Stimulated activated CD8-positive, alpha-beta memory T cell treated with anti-CD3 and anti-CD28 coated beads, Interleukin-7, amount 100 ng/mL, for 1 hour (primary cell): ENCODE measurements at places on chromosomes 5 and 9.

- DNase-seq, result no peak
Measured at GRCh38 chr9:122832194-122832593, 3.8 kb upstream of the PDCL start.

- no peak for DNase-seq
Measured at GRCh38 chr9:32414856-32415255, 30.4 kb downstream of the ACO1 start.

GRCh38 chr9:75930730-75931321 lies 40.4 kb downstream of the PCSK5 start:
- no peak for DNase-seq

GRCh38 chr5:73454379-73455036 lies 5.9 kb upstream of the FOXD1 start:
- no peak for DNase-seq

DNA sequence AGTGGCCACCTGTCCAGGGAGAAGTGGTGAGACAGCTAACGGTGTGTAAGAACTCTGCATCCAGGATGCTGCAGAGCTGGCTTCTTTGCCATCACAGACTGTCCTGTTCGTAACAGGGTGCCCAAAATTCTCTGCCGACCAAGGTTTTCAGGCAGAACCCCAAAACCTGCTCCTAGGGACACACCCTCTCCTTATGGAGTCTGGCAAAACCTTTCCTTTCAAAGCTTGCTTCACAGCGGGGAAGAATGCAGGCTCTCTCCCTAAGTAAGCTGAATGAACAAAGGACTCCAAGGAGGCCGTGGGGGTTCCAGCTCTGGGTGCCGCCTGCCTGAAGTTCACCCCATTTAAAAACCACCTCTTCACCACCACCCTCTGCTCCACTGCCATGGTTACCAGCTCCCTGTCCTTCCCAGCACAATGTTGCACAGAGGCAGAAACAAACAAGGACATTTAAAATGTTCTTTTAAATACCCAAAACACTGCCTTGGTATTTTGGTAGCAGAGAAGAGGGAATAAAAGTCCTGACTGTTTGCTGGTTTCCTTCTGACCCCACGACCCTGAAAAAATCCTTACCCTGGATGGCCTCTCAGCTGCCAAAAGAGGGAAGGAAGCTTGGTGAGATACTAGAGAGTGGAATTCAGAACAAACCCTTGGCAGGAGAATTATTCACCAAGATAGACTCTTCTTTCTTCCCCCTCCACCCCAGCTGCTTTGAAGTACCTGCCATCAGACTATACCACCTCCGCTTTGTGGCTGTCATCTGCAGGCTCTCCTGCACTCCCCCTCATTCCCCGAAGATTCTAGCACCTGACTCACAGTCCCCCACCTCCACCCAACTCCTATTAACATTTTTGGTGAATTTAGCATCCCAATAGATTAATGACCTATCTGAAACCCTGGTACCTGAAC lies 7.1 kb upstream of the KLF9 start:
- no peak for DNase-seq

- DNase-seq, result no peak
Measured at GRCh38 chr5:55993731-55994494, 850 bp downstream of the IL6ST start.

- no peak for DNase-seq
Measured at GRCh38 chr5:161030229-161030628, 178.2 kb upstream of the ATP10B start.

DNA sequence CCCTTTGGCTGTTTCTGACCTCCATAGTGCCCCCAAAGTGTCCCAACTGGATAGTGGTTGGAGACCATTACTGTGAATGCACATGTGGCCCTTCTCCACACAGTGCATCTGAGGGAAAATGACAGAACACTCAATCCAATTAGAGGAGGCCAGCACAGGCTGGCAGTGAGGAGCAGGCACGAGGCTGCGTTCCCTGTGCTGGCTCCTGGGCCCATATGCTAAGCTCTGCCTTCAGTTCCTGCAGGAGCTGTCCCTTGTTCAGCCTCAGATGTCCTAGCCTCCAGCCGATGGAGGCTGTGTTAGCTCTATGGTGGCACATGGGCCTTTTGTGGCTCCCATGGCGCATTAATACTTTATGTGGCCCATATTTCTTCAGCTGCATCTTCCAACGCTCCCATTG lies 35.8 kb downstream of the ALG2 start:
- no peak for DNase-seq

GRCh38 chr9:92980085-92980745 lies 32.9 kb downstream of the FGD3 start:
- no peak for DNase-seq

DNA sequence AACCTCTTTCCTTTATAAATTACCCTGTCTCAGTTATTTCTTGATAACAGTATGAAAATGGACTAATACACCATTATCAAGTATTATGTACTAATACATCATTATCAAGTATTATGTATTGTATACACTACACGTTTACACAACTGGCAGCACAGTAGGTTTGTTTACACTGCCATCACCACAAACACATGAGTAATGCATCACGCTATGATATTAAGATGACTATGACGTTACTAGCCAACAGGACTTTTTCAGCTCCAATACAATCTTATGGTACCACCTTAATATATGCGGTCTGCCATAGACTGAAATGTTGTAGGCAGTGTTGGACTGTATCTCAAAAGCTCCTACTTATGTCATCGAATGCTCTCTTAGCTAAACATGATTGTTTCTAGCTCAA lies 28.2 kb downstream of the PRELID2 start:
- DNase-seq, result no peak

GRCh38 chr5:78591972-78592700 lies 56.4 kb downstream of the LHFPL2 start:
- DNase-seq, result no peak

DNA sequence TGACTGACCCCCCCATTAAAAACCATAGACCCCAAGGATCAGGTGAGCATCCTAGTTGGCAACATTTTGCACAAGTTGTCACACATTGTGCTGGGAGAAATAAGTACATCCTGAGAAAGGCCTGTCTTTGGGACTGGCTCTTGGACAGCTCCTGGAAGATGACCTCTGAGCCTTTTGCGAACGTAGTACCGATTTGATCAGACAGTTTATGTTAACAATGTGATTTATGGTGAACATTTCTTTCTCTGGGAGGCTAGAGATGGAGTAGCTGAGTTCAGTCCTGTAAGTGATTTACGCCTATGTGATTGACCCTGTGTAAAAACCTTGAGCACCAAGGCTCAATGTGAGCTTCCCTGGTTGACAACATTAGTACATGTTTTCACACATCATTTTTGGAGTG lies 41.7 kb downstream of the LOX start:
- DNase-seq, result no peak

GRCh38 chr9:93862877-93863545 lies 92.1 kb downstream of the BARX1 start:
- DNase-seq, result no peak

DNA sequence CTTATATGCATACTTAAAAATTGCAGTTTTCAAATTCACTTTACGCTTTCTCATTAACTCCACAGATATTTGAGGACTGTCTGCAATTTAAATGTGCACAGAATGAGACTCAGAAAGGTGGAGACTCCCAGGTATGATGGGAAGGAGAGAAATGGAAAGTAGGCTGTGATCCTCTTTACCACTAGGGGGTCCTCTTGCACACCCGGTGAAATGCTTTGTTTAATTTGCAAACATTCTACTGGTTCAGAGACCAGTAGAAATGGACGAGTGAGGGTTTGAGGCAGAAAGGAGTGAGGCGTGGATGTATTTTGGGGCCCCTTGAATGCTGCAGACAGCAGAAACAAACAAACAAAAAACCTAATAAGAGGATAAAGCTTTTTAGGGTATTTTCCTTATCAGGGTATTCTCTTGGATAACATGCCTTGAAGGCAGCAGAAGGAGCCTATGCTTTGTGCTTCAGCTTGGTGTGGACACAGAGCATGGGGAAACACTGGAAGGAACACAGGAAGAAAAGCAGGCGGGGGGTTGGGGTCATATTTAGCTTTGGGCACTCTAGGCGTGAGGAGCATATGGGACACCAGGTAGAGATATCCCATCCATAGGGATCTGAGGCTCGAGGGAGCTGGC lies 410.1 kb downstream of the DMRT2 start:
- no peak for DNase-seq

- DNase-seq, result no peak
Measured at GRCh38 chr5:132132138-132132537, 58.5 kb downstream of the CSF2 start.

GRCh38 chr5:173099461-173099860 lies 43.3 kb downstream of the CREBRF start:
- DNase-seq, result no peak

DNA sequence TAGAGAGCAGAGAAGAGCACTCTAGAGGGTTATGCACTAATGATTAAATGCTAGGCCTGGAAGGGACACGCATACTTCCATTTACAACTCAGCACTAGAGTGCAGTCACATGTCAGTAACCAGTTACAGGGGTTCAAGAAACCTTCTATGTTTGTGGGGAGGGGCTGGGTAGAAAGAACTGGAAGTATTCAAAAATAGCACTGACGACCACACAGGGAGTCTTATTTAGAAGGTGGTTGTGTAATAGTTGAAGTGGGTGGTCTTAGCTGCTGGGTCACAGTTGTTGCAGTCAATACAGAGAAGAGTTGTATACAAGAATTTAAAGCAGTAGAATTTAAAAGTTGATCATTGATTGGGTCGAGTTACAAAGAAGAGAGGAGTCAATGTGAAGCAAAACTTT lies 15.4 kb downstream of the AOPEP start:
- DNase-seq, result no peak

- DNase-seq, result no peak
Measured at GRCh38 chr5:98700730-98701129, 72.7 kb upstream of the RGMB start.

DNA sequence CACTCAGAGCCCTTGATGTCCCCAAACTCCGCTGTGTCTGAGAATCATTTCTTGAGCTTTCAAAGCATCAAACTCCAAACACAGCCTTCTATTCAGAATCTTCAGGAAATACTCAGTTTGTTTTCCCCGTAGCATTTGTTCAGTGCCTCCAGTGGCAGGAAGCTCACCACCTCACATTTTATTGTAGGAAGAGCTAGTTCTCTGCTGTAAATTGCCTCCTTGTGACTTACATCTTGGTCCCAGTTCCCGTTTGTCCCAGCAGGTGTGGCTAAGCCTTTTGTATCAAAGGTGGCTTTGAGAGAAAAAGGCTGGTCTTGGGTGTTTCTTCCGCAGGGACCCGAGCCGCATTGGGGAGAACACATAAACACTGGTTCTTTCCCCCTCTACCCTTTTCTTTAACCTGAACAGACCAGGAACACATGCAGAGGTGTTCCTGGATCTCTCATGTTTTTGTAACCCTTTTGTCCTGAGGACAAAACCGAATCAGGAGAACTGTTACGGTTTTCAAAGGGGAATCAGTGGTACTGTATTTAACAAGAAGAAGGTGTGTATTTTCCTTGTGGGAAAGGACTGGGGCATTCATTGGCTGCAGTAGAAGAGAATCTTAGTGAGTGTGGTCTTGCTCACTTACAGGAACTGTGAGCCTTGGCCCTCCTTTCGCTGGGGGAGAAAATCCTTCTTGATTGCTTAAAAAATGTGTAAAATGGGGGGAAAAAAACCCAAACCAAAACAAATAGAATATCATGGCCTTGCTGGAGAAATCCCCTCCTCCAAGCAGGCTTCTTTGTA lies 1.9 kb downstream of the OSMR start:
- DNase-seq, result no peak

GRCh38 chr5:134526483-134527155 lies 1.1 kb downstream of the JADE2 start:
- DNase-seq, result no peak

DNA sequence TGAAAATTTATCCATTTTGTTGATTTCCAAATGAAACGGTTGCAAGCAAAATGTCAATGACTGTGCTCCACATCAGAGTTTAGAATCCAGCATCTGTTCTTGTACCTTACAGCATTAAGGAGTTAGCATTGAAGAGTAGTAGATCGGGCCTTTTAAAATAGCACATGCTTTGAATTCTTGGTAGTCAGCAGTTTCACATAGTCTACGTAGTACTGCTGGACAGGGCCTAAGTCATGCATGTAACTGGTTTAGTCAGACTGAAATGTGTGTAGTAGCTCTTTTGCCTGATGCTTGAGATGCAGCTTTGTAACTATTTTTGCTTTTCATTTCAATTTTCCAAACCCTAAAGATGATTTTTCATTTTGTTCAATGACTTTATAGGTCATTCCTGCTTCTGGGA lies 19.8 kb downstream of the LECT2 start:
- no peak for DNase-seq

- DNase-seq, result no peak
Measured at GRCh38 chr5:1480217-1480616, 35.0 kb upstream of the SLC6A3 start.

DNA sequence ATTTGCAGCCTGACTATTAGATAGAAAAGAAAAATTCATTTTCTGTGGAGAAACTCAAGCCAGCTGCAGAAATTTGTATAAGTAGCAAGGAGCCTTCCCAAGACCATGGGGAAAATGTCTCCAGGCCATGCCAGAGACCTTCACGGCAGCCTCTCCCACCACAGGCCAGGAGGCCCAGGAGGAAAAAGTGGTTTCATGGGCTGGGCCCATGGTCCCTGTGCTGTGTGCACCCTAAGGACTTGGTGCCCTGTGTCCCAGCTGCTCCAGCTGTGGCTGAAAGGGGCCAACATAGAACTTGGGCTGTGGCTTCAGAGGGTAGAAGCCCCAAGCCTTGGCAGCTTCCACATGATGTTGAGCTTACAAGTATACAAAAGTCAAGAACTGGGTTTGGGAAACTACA lies 73.3 kb upstream of the TTC23L start:
- DNase-seq, result no peak

DNA sequence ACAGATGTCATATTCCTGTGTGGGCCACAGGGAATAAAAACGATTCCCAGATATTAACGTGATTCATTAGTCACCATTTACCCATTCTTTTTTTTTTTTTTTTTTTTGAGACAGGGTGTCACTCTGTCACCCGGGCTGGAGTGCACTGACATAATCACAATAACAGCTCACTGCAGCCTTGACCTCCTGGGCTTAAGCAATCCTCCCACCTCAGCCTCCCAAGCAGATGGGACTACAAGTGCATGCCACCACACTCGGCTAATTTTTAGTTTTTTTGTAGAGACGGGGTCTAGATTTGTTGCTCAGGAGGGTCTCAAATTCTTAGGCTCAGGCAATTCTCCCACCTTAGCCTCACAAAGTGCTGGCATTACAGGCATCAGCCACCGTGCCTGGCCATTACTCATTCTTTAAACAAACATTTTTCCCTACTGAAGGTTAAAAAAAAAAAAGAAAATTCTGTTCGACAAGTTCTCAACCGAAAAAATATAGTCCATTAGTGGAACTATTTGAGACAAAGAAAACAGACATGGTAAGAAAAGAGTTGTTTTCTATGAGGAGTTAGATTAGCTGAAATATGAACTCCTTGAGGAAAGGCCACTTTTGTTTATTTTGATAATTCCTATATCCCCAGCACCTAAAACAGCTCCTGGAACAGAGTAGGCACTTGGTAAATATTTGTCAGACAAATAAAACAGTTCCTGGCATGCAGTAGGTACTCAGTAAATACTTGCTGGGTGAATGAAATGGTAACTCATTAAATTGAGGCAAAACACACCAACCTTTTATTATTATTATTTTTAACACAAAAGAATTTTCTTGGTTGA lies 32.1 kb upstream of the PDCL start:
- DNase-seq, result no peak
